ENCODE measurements at places on chromosomes 12 and 14.

DNA sequence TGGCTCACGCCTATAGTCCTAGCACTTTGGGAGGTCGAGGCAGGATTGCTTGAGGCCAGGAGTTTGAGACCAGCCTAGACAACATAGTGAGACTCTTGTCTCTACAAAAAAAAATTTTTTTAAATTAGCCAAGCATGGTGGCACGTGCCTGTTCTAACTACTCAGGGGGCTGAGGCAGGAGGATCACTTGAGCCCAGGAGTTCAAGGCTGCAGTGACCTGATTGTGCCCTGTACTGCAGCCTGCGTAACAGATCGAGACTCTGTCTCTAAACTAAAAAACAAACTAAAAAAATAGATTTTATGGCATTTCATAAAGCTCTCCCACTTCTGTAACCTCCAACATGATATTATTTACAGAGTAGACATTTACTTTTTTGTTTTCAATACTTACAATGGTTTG is 29.6 kb downstream of the PNMA1 start:
- no peak for DNase-seq

- DNase-seq = no peak
These were observed 11.1 kb upstream of the KRT73 start for GRCh38 chr12:52629281-52630007.

DNA sequence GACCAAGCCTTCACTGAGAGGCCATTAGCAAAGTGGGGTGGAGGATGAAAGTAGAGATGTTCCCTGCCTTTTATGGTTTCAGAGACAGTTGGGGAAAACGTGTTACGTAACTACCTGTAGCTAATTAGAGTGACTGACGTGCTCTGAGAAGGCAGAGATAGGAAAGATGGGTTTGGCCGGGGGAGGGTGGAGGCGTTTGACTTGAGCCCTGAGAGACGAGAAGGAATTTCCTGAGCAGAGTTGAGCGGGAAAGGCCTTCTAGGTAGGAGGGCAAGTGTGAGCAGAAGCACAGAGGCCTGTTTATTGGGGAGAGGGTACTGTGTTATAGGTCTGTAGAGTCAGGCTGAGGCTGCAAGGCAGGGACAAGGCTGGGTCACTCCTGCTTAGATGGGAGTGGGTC is 8.6 kb downstream of the TUNAR start:
- no peak for DNase-seq

- DNase-seq = no peak
These were observed 540.1 kb upstream of the MIS18BP1 start for GRCh38 chr14:45793081-45793480.

- DNase-seq = no peak
These were observed 238.1 kb downstream of the FOXN3 start for GRCh38 chr14:89178800-89179535.

DNA sequence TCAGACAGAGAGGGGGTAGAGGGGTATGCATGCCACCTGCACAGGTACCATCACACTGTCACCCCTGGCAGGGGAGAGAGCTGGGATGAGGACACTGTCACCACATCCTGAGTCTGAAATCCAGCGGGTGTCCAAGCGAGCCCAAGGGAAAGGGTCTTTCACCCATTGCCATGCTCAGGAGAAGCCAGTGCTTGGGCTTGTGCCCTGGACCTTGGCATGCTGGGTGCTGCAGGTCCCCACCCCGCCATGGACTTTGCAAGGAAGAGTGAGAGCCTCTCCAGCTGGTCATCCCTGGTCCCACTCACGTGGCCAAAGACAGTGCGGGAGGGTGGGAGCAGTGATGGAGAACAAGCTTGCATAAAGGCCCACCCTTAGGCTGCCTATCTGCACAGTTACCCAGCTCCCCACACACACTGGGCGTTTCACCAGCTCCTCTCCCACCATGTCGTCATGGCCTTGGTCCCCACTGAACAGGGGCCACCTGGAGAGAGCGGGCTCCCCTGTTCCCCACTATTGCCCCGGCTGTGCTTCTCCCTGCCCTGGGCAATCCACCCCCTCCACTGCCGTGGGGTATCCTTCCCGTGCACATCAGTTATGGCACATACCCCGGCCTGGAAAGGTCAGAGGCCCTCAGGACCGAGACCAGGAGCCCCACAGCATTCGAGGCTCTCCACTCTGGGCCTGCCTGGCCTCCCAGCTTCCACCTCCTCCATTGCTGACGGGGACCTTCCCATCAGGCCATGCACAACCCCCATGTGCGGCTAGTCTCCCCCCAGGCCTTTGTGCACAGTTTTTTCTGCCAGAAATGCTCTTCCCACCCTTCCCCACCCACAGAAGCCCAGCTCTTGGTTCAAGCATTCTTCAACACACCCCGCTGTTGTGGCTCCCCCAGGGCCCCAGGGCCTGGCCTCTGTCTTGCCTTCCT is 58.6 kb upstream of the BCL11B start:
- no peak for DNase-seq

- DNase-seq = no peak
These were observed 13.0 kb downstream of the MVK start for GRCh38 chr12:109586385-109587296.

GRCh38 chr12:100706033-100706432 is 88.5 kb upstream of the ANO4 start:
- no peak for DNase-seq

- DNase-seq = no peak
These were observed 2.3 kb upstream of the CLBA1 start for GRCh38 chr14:104983231-104983721.

GRCh38 chr14:90400904-90401561 is 4.2 kb downstream of the CALM1 start:
- DNase-seq = no peak

DNA sequence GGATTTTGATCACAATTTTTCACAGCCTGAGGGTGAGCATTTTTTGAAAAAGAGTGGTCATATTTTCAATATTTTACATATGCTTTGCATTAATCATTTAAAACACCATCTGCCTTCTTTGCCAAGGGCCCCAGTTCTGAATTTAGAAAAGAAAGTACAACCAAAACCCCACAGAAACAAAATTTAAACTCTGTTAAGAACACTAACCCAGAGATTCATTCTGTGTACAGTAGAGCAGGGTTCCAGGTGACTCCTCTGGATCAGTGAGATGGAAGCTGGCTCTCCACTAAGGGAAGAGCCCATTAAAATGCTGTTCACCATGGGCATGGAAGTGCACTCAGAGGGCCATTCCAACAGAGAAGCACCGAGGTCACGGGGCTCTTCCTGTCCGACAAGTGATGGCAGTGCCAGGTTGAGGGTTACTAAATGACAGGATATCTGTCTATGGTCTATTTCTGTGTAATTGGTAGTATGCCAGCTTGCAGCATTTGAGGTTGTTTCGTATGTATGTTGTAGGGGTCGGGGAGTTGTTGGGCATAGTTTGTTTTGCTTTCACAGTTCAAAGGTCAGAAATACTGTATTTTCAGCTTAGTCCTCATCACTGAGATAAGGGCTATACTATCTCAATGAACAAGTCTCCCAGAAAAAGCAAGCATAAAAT is 95.9 kb downstream of the SLC35F4 start:
- no peak for DNase-seq

DNA sequence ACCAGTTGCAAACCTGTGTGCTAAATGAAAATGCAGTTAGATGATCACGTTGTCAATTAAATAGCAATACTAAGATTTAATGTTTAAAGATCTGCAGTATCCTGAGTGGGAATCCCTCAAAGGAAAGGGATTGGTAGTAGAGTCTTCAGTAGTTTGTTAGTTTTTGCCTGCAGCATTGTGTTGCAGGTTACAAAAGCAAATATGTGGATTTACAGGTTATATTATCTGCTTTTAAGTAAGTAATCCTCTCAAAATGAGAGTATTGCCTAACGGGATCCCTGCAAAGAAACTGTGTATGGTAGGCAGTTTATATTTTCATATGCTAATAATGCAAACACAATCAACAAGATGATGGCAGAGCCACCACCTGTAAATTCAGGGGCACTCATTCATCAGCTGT is 72.2 kb upstream of the OSBPL8 start:
- DNase-seq = no peak

DNA sequence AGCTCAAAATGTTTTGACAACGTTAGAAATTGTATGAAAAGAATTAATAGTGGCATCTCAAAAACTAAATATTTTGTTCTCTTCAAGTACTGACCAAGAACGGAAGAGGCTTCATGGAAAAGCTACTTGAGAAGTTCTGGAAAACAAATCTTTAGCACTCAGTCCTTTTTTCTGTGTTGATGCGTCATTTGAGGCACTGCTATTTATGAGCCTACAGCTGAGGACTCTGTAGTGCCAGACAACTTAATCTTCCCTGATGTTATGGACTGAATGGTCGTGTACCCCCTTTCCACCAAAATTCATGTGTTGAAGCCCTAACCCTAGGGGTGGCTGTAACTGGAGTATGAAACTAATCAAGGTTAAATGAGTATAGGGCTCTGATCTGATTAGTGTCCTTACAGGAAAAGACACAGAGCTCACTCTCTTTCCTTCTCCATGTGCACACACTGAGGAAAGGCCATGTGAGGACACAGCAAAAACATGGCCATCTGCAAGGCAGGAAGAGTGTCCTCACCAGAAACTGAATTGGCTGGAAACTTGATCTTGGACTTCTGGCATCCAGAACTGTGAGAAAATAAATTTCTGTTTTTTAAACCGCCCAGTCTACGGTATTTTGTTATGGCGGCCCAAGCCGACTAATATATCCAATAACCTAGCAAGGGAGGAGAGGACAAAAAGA is 337.0 kb upstream of the CLEC14A start:
- DNase-seq = no peak

GRCh38 chr12:20946732-20947131 is 136.2 kb downstream of the SLCO1B3 start:
- no peak for DNase-seq

DNA sequence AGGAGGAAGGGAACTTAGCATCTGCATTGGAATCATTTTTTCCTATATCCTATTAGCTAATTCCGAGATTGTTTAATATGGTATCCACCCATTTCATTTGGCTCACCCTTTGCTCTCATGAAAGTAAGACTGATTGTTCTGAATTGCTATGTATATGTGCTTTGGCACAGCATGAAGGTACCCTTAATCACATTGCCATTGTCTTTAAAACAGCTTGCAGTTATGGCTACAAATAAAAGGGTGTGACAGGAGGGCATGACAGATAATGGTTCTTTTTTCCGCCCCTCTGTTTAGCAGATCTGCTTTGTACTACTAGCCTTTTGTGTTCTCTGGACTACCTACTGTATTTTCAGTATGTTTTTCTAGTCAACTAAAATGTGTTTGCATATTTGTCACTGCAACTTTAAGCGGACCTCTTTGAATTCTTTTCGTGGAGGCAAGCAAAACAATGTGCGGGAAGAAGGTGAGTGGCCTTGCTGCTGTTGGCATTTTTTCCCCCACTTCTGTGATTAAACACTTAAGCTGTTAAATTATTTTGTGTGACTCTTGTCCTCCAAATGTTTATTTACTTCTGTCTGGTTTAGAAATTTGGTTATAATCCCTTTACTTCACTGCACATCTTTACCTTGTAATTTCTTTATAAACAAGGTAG is 35.8 kb downstream of the FBXO34 start:
- DNase-seq = no peak

GRCh38 chr12:47907851-47908454 is 3.2 kb upstream of the VDR start:
- no peak for DNase-seq

- DNase-seq = peak; percentile 34
These were observed 1.1 kb downstream of the PHLDA1 start for GRCh38 chr12:76030341-76031080.

- DNase-seq = no peak
These were observed 1.5 kb downstream of the PDZRN4 start for GRCh38 chr12:41189395-41190251.

GRCh38 chr12:69657376-69658137 is 41.5 kb downstream of the BEST3 start:
- DNase-seq = no peak

- no peak for DNase-seq
These were observed 65.2 kb downstream of the ACSS3 start for GRCh38 chr12:81143057-81143456.

DNA sequence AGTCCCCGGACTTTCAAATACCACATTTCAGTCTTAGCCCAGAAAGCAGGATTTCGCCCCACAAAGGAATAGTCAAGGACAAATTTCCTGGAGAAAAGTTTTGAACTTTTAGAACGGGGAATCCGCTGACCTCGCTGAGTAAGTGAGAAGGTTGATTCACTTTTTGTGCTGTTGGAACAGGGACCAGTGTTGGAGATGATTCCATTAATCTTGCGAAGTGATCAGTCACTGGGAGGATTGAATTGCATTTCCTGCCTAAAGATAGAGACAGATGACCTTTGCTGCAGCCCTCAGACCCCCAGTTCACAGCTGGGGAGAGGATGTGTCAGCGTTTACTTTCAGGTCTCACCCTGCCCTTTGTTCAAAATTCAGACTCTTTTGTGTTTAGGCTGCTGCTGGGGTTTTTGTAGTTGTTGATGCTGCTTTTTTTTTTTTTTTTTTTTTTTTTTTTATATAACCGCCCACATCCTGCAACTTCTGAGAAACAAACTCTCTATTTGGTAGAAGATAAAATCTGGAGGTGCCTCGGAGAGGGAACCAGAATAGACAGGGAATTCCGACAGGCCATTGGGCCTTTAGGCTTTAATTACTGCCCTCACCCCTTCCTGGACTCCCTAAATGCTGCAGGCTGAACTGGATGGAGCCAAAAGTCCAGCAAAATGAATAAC is 9.8 kb upstream of the KDM2B start:
- peak; percentile 48 for DNase-seq

DNA sequence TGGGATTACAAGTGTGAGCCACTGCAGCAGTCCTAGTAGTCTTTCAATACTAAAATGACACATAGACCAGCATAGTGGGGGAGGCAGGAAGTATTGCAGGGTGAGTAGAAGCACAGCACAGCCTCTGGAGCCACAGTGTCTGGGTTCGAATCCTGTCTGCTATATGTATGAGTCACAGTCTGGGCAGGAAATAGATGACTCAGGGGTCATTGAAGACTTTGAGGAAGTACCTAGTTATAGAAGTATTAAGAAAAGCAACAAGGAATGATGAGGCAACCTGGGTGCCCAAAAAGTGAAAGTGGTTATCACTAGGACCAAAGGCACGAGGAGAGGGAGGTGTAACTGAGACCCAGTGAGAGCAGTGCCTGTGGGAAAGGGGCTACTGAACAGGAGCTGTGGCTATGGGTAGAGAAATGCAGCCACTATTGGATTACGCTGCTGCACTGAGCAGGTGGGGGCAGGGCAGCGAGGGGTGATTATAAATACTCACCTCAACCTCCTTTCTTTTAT is 124.0 kb downstream of the PDE3A start:
- DNase-seq = no peak

- no peak for DNase-seq
These were observed 154.1 kb downstream of the BTG1 start for GRCh38 chr12:91991399-91992187.

DNA sequence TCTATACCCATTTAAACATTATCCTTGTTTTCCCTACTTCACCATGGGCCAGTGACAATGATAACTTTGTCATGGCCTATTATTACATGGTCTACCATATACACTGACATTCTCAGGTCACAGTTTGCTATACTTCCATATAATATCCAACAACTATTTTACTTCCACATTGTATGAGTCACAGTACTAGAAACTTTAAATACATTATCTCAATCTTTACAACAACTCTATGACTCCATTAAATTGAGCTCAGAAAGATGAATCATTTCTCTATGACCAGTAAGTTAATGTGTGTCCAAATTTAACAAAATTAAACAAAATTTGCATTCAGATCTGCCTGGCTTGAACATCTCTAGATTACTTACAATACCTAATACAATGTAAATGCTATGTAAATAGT is 93.9 kb downstream of the PLEKHG7 start:
- no peak for DNase-seq
